ENCODE measurements at places on chromosomes 2 and 18.

DNA sequence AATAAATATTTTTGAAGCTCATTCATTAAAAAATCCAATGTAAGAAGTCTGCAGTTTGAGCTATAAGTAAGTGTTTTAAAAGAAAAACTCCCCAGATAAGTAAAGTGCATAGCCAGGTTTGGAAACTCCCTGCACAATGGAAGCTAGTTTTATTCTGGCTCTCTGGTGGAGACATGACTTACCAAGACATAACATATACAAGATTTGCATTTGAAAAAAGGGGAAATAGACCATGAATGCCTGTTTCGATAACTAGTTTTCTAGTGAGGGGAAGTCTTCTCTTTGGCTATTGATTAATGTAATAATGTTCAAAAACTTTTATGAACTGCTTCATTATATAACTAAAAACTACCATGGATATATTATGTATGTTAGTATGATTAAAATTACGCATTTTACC lies 435.2 kb downstream of the ARHGAP15 start:
- no peak for DNase-seq

GRCh38 chr2:26891-27290 lies 19.4 kb downstream of the FAM110C start:
- no peak for DNase-seq

GRCh38 chr2:148607566-148607965 lies 37.0 kb upstream of the EPC2 start:
- no peak for DNase-seq

DNA sequence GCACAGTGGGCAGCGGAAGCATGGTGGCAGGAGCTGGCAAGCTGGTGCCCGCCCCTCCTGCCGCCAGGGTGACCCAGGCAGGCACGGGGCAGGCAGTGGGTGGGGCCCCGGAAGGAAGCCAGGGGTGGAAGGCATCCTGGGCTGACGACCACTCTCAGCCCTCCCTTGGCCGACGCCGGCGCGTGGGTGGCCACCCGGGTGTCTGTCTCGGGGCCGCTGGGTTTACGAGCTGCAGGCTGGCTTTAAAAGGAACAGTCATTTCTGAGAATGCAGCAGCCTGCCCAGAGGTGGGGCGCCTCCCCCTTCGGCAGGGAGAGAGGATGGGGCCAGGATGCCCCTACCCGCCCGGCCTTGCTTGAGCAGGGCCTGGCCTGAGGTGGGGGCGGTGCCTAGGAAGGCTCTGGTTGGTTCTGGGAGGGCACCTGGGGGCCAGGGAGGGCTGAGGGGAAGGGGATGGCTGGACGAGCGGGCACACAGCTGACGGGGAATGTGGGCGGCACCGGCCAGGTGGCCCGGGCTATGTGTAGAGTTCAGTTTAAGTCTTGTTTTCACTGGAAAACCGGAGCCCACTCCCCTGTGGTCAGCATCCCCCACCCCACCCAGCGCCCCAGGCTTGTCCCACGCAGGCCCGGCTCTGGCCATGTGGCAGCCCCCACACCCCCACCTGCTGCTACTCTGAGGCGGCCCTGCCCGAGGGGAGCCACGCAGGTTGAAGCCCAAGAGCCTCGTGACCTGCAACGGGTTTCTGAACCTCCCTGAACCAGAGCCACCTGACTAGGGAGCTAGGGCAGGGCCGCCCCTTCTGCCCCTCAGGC lies 6.3 kb downstream of the BOK start:
- no peak for DNase-seq

- DNase-seq = no peak
These were observed 299 bp downstream of the FABP1 start for GRCh38 chr2:88127638-88127887.

GRCh38 chr2:147863835-147864234 lies 19.0 kb downstream of the ACVR2A start:
- DNase-seq = no peak

DNA sequence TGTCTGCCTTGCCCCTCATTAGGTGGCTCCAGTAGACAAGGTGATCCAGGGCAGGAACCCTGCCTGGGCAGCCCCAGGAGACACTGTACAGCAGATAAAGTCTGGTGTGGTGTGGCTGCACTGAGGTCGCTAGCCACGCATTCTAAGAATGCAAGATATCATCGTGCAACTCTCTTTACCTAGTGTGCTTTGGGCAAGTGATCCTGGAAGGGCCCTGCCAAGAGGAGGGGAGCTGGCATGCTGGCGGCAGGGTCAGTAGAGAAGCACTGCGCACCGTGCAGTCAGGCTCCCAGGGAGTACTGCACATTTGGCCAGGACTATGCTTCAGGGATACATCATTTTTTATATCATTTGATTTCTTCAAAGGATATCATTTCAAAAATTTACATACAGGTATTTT lies 195.3 kb upstream of the SMAD2 start:
- no peak for DNase-seq

DNA sequence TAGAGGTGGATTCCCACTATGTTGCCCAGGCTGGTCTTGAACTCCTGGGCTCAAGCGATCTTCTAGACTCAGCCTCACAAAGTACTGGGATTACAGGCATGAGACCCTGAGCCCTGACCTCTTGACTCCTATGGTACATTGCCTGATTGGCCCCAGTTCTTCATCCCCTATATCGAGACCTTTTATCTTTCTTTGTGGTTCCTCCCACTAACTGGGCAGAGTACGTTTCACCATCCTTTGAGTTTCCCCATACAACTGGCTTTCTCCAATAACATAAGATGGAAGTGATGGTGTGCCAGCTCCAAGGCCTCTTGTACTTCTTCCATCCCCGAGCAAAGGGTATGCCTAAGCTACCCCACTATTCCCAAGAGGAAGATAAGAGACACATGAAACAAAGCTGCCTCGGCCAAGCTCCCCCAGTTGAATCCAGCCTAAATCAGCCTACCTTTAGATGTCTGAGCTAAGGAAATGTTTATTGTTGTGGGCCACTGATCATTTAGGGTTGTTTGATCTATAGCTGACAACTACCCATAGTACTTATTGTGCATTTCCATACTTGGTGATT lies 8.3 kb upstream of the TMEM247 start:
- DNase-seq = no peak

DNA sequence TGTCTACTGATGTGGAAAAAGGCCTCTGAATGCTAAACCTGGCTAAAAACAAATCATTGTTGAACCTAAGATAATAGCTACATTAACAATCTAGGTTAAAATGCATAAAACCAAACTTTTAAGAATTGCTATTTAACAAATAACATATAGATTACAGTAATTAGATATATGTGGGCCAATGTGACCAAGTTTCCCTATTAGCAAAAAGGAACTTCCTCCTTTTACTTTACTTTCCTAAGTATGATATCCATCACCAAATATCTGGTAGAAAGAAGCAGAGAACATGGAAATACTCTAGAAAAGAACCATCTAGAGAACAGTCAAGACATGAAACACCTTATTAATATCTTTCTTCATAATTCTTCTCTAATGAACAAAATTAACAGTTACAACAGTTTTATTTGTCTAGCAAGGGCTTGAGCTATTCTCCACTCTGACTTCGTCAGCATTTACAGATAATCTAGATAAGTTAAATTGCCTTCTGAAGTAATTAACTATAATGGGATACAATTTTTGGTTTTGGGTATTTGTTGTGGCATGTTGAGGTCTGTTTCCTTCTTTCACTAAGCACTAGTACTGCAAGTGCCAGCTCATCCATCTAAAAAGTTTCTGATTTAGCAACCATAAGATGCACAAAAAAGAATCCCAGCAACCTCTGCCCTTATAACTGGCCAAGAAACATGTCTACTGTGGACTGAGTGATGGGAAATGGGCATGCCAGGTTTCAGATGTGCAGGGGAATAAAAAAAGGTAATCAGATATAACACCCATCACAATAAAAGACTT lies 53.3 kb downstream of the MEMO1 start:
- DNase-seq = no peak

- no peak for DNase-seq
These were observed 4.7 kb upstream of the SLC20A1 start for GRCh38 chr2:112640800-112641675.

DNA sequence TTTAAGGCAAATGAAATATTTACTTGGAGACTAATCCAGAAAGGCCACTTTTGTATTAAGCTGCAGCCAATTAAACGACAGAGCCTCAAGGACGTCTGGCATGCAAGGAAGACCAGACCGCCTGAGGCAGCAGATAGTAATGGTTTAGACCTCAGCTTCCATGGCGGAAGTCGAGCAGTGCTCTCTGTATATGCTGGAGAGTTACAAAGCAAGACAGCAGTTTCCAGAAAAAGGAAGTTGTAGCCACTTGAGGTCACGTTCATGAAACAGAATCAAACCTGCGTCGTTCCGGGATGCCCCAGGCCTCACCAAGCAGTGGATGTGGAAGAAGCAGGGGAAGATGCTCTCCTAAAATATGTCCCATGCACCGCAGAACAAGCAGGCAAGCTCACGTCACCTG lies 142.0 kb downstream of the PTGR3 start:
- DNase-seq = no peak

DNA sequence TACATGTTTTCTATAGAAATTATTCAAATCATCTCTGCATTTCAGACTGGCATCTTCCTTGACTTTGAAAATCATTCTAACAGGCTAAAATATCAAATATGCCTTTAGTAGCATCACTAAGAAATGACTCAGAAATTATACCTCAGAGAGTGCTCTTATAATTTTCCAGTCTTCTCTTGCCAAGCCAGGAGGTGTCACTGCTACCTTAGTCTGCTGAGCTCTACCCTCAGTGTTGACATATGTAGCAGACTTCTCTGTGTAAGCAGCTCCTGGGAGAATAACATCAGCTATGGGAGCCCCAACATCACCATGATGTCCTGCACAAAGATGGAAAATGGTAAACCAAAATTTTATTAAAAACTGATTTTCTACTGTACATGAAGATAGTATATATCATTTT lies 31.6 kb downstream of the NDUFS1 start:
- no peak for DNase-seq

DNA sequence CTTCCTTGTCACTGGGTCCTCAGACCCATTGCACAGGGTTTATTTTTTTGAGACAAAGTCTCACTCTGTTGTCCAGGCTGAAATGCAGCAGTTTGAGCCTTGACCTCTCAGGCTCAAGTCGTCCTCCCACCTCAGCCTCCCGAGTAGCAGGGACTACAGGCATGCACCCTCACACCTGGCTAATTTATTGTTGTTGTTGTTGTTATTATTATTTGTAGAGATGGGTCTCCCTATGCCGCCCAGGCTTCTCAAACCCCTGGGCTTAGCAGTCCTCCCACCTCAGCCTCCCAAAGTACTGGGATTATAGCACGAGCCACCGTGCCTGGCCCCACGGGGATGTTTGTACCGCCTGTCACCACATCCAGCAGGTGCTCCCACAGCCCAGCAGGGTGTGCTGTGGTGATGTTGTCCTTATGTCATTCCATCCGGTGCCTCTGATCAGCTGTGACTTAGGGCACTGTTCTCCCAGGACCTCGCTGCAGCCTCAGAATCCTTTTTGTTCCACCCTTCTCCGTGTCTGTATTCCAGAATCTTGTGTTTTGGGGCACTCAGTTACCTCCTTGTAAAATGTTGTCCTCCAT lies 182.3 kb downstream of the INO80D start:
- DNase-seq = peak; percentile 11

Measured in activated CD4-positive, alpha-beta T cell treated with anti-CD3 and anti-CD28 coated beads, Interleukin-2, amount 10 ng/mL, durations not matched to agents 7 days and 5 days (primary cell).